ENCODE measurements at places on chromosomes 5 and 9.
A peak's percentile ranks its signal among the peaks of the same experiment; 100 is the strongest.

DNA sequence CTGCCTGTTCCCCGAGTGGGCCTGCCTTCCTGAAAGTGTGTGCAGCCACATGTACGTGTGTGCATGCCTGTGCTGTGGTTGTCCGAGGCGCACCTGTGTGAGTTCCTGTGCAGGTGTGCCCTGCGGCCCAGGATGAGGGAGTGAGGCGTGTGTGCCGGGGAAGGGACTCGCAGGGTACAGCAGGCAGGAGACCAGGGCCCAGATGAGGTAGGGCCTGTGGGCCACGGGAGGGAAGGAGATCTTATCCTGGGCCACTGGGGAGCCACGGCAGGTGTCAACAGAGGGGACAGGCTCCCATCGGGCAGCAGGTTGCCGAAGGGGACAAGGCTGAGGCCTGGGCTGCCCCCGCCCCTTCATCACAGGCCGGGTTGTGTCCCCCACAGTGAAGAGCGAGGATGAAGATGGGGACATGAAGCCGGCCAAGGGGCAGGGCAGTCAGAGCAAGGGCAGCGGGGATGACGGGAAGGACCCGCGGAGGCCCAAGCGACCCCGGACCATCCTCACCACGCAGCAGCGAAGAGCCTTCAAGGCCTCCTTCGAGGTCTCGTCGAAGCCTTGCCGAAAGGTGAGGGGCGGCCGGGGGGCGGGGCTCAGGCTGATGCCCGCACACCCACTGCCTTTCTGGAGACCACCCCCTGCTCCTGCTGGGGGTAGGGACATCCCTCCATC lies 79.2 kb downstream of the LMX1B start:
- no peak for DNase-seq

GRCh38 chr9:121204611-121205010 lies 2.9 kb upstream of the RAB14 start:
- no peak for DNase-seq

DNA sequence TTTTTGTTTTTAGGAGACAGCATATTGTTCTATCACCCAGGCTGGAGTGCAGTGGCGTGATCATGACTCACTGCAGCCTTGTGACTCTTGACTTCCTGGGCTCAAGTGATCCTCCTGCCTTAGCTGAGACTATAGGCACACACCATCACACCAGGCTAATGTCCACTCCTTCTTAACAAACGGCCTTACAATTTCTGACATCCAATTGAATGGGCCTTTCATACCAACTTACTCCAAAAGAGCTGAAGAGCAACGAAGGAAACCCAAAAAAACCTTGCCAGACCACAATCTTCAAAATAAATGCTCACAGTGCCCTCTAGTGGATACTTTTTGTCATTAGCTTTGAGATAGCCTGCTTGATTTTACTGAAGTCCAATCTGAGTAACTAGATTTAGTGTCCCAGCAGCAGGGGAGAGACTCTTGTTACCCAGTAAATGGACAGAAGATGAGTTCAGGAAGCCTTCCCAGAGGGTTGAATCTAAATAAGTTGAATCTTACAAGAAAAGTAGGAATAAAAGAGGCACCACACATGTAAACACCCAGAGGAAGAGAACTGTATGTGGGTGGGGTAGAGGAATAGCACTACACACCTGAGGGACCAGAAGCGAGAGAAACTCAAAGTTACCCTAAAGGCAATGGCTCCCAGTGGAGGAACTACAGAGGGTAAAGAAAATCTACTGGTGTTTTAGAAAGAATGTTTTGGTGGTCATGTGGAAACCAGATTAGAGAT lies 9.3 kb downstream of the ZNF622 start:
- peak; percentile 75 for DNase-seq

- no peak for DNase-seq
Measured at GRCh38 chr5:16675806-16676205, 59.0 kb upstream of the RETREG1 start.

- DNase-seq = no peak
Measured at GRCh38 chr9:69299826-69300225, 25.2 kb upstream of the ENTREP1 start.

- DNase-seq = peak; percentile 93
Measured at GRCh38 chr5:89301321-89302025, 418.5 kb upstream of the MEF2C start.

DNA sequence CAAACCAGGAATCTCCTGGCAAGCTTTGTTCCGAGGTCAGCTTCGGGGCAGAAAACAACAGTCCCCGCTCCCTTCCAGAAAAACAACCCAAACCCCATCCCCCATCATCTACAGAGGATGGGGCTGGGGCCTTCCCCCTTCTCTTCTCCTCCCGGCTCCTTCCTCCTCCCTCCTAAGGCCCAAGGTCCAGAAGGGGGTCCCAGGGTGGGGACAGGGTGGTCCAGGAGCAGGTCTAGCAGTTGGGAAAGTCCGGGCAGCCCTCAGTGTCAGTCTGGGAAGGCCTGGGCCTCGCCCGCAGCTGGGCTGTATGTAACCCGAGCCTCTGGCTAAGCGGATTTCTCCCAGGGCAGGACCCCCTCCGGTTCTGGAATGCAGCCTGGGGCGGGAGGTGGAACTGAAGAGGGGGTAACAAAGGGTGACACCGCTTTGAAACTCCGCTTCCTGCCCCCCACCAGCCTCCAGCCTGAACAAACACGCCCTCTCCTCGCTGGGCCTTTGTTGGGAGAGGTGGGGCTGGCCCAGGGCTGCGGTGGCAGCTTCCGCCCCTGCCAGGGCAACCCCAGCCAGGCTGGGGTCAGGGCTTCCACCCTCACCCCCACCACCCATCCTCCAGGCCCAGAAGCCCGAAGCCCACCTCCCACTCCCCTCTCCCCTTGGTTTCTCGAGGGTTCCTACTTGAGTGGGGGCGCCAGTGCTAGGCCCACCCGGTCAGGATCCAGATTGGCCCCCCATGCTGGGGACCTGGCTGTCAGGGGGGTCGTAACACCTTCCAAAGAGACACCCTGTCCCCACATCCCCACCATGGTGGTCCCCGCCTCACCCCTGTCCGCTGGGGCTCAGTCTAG lies 63.5 kb downstream of the C9orf50 start:
- DNase-seq = no peak

DNA sequence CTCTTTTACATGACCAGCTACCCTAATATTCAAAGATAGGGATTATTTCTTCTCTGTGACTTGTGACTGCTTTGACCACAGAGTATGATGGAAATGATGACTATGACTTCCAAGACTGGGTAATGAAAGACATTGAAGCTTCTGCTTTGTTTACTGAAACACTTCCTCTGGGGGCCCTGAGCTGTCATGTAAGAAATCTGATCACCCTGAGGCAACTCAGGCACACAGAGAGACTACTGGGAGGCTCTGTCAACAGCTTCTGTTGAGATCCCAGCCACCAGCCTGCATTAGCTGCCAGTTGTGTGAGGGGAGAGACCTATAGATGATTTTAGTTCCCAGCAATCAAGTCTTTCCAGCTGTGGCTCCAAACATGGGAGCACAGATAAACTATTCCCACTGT lies 76.5 kb downstream of the KCTD16 start:
- DNase-seq = no peak

- DNase-seq = no peak
Measured at GRCh38 chr9:90801973-90802322, 329 bp downstream of the SYK start.

DNA sequence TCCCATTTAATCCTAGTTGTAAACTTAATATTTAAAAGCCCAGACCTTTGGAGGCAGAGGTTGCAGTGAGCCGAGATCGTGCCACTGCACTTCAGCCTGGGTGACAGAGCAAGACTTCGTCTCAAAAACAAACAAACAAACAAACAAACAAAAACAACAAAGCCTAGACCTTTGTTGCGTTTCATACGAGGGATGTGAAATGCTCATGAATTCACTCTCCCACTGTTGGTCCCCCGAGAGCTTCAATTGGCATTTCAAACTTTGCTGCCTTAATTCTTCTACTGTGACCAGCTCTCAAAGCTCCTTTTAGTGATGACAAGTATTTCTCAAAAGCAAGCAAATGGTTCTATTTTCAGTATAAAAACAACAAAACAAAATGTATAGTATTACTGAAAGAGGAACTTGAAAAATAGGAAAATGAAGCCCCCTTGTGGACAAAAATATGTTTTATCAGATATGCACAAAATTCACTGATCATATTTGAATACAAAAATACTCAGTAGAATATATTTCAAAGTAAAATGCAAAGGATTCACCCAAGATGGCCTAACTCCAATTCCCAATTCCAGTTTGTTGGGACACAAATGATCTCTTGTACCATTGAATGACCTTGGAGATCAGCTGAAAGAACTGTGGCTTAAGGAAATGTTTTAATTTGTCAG lies 140.4 kb downstream of the ESM1 start:
- DNase-seq = peak; percentile 49

DNA sequence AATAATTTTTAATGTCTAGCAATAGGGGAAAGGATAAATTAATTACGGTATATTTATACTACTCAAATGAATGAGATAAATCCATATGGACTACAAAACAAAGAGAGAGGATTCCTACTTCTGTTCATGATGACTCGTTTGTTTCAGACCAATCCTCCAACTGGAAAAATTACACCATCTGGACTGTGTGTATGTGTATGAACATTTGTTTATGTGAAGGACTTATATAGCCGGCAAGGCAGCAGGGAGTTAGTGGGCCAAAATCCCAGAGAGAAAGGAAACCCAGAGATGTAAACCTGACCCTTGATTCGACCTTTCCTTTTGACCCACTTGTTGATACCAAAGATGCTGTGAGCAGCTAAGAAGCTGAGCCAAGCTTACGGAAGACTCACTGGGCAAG lies 20.1 kb downstream of the PDE6A start:
- DNase-seq = no peak

DNA sequence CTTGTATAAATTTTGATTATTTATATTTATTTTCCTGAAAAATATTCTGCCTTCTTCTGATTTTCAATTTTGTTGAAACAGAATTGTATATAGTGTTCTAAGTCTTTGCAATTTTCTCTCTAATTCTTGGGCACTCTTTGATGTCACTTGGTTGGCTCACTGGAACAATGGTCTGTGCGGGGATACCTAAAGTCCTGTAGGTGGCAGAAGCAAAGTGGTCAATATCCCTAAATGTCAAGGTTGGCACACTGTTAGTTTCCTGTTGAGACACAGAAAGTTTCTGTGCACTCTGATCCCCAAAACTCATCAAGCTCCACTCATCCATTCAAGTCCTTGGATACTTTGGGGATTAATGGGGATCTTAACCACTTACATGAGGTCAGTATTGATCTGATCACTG lies 480.8 kb upstream of the CCNG1 start:
- DNase-seq = no peak

DNA sequence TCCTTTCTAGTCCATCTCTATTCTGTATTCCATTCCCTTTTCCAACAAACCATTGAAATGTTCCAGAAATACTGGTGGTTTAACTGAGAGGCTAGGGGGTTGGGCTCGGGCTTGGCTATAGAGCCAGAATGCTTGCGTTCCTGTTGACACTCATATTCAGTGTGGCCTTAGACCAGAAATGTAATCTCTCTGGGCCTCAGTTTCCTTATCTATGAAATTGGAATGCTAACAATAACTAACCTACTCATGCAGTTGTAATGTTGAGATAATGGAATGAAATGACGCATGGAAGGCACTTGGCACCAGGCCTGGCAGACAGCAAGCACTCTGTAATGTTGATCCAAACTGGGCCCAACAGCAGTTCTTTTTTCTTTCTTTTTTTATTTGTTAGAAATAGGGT lies 26.8 kb downstream of the JADE2 start:
- DNase-seq = no peak

DNA sequence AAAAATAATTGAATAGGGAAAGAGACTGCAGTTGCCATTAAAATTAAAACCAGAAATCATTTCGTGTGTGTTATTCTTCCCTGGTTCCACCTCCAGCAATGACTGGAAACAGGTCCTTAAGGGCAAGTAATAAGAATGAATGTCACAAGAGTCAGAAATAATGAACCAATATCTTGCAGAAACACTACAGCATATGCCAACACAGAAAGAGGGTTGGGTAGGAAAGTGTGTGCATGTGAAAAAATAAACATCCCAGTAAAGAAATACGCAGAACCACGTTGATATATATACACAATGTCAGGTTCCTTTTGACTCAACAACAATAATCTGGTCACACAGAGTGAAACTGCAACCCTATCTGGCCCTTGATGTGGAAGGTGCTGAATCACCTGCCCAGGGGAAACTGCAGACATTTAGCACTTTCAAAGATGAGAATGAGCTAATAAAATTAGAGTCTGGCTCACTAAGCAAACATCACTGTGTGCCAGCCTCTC lies 15.0 kb downstream of the HMHB1 start:
- DNase-seq = peak; percentile 92

GRCh38 chr9:19151425-19152159 lies 24.3 kb upstream of the PLIN2 start:
- no peak for DNase-seq

DNA sequence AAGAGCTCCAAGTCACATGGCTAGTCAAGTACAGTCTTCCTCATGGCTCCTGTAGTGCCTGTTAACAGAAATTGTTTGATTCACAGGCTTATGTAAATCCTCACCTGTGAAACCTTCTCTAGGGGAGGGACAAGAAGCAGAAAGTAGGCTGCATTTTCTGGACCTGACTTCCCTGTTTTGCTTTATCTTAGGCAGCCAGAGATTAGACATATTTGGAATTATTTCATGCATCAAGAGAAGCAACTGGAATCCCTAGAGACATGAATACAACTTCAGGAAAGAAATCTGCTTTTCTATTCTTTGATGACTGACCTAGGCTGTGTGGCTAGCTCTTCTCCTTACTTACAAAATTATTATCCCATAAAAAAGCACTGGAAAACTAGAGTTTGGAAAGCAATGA lies 52.3 kb downstream of the CAST start:
- DNase-seq = no peak

GRCh38 chr9:127863191-127863621 lies 8.7 kb upstream of the ENG start:
- DNase-seq = no peak

DNA sequence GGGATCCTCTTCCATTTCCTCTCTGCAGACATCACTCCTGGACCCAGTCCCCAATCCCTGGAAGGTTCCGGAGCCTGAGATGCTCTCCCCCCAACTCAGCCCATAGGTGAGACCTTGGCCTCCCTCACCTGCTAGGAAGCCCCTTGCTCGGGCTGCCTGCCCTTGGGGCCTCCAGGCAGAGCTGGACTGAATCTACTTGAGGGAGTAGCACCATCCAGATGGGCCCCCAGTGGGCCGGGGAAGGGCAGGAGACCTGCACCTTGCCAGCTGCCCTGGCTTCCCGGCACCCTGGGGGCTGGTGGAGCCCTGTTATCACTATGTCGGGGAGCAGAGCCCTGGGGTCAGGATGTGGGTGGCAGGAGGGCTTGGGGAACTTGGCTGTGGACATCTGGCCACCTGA lies 26.9 kb upstream of the TMEM250 start:
- DNase-seq = no peak

DNA sequence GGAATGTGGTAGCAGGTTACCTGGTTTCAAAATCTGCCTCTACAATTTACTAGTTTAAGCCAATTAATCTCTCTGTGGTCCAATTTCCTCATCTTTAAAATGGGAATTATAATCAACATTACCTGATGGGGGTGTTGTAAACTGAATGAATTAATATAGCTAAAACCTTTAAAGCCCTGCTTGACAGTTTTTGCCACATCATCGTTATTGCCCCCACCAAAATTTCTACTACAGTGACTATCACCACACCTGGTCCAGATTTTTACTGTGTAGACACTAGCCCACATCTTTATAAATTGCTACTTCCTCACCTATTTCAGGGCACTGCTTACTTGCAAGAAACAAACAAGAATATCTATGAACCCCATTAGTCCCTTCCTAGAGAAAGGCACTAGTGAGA lies 65.0 kb downstream of the MLLT3 start:
- no peak for DNase-seq
